Iris pigment epithelial cell (primary cell): ENCODE measurements at places on chromosomes 7 and 10.

- DNase-seq, result no peak
Observed at GRCh38 chr10:110701617-110701971, 57.5 kb downstream of the RBM20 start.

- peak; percentile 65 for DNase-seq
Observed at GRCh38 chr10:124745673-124746072, 1.5 kb upstream of the FAM53B start.

DNA sequence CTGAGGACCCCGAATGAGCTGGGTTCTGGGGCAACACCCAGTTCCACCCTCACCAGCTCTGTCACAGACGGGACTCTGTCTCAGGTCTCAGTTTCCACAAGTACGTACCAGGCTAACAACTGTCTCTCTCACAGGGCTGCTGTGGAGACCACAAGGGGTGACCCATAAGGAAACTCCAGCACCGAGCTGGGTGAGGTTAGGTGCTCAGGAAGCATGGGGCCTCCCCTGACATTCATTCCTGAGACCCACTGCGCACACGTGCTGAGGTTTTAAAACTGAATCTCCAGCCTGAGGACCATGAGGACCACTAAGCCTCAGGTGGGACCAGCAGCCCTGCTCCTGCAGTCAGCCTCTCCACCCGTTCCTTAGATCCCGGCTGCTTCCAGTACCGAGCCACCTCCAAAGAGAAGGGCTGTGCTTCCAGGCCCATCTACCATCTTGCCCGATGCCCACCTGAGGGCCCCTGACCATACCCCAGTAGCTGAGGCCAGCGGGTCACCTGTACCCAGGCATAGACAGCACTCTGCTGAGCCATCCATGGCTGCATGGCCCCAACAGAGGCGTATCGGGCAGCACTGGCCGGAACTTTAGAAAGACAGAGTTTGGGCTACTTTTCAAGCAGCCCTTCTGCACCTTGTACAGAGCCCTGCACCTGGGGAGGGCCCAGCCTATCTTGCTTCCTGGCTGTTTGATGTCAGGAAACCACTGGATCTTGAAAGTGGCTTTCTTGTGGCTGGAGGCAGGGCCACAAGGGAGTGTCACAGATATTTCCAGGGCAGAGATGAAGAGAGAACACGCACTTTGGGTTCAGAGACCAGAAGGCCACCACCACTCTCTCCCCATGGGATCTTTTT, 18.7 kb downstream of the HSPA12A start:
- DNase-seq, result no peak

DNA sequence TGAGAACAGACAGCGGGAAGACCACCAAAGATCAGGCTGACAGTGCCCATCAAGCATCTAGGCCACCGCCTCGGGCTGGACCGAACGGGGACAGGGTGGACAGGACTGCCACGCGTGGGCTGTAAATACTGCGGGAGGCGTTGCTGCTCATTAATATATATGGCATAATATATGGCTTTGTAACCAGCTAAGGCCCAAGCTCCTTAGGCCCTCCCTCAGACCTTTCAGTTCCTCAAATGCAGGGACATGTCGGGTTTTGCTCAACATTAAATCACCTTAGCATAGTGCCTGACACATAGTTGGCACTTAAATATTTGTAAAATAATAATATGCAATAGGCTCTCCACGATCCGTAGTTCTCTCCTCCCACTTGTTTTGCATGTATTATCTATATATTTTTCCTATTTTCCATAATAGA, 402 bp upstream of the TMEM168 start:
- no peak for DNase-seq

- DNase-seq, result no peak
Observed at GRCh38 chr10:28391283-28391682, 88.4 kb upstream of the MPP7 start.

- no peak for DNase-seq
Observed at GRCh38 chr10:116071453-116072148, 201.4 kb downstream of the GFRA1 start.

- DNase-seq, result no peak
Observed at GRCh38 chr10:69729326-69730048, 72.2 kb upstream of the COL13A1 start.

- DNase-seq, result peak; percentile 72
Observed at GRCh38 chr7:116342125-116342524, 131.8 kb downstream of the TES start.

- peak; percentile 54 for DNase-seq
Observed at GRCh38 chr7:137007001-137007694, 138.7 kb downstream of the CHRM2 start.

DNA sequence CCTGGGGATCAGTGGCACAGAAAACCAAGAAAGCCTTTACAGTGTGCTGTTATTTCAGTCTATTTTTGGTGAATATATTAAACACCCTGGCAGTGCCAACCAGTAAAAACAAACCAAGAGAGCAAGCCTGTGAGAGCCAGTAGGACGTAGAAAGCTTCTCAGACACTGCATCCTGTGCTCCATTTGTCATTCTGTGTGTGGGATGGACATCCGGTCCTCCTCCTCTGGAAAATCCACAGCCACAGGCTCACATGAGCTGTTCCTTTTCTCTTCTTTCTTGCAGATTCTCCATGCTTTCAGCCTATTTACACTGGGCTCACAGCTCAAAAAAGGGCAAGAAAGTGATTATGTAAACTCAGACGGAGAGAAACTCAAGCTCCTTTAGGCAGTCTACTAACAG, 119.7 kb upstream of the YAE1 start:
- no peak for DNase-seq

GRCh38 chr7:122974229-122974628, 21.3 kb downstream of the TAS2R16 start:
- DNase-seq, result no peak

DNA sequence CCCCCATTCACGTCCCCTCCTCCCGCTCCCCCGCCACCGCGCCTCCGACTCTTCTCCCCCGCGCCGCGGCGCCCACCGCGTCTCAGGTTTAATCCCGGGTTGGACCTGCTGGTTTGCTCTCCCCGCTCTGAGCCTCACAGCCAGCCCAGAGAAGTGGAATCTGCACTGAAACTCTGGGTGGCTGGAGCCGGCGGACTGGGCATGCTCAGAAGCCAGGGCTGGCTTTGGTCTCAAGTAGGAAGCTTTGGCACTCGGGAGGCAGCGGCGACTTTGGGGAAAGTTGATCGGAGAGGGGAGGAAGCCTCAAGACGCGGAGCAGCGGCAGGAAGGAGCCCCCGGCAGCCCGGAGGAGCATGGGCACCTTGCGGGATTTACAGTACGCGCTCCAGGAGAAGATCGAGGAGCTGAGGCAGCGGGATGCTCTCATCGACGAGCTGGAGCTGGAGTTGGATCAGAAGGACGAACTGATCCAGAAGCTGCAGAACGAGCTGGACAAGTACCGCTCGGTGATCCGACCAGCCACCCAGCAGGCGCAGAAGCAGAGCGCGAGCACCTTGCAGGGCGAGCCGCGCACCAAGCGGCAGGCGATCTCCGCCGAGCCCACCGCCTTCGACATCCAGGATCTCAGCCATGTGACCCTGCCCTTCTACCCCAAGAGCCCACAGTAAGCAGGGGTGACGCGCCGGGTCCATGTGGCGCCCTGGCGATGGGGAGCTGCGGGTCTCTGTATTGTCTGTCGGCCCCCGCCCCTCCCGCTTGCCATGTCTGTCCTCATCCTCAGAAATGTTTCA, at the start of gene PRKG1:
Gene PRKG1, plus strand, starts transcription at position 250 of the 791 bp plus-strand sequence.
- DNase-seq, result peak; percentile 64

- DNase-seq, result peak; percentile 94
Observed at GRCh38 chr10:19904202-19904661, 88.0 kb downstream of the PLXDC2 start.

- DNase-seq, result no peak
Observed at GRCh38 chr7:141949451-141949850, 2.7 kb upstream of the CLEC5A start.

- peak; percentile 54 for DNase-seq
Observed at GRCh38 chr7:105480931-105481330, 41.1 kb downstream of the PUS7 start.

DNA sequence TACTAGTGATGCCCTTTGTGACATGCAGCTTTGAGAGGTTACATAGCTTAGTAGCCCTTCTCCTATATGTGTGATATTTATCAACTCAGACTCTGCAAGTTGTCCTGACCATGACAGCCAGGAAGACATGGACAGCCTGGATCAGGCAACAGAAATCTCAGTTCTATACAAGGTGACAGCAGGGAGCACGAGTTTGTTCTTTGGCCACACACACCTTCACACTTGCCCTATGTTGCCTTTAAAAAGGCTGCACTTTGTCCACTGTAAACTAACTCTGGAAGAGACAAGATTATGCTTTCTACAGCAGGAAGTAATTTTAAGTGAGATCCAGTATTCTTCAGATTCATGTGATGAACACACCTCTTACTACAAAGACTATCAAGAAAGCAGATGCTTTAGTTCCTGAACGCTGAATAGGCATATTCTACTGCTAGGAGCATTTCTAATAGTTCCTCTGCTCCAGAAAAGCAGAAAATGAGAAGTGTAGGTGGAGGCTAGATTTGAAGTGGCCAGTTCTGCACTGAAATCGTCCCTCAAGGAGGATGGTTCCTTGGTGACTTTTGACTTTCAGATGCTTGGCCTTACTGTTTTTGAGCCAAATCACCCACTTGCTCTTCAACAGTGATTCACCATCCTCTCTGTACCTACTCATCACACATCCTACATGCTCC, 239.2 kb downstream of the COBL start:
- no peak for DNase-seq
